ENCODE measurements at places on chromosomes 3 and 15. TPM values are rescaled to one million over a fixed set of nuclear protein-coding genes. Genes with fewer than 3 reads are reported as not detected.

GRCh38 chr3:34969513-34969912, 669.8 kb upstream of the ARPP21 start:
- DNase-seq: no peak

DNA sequence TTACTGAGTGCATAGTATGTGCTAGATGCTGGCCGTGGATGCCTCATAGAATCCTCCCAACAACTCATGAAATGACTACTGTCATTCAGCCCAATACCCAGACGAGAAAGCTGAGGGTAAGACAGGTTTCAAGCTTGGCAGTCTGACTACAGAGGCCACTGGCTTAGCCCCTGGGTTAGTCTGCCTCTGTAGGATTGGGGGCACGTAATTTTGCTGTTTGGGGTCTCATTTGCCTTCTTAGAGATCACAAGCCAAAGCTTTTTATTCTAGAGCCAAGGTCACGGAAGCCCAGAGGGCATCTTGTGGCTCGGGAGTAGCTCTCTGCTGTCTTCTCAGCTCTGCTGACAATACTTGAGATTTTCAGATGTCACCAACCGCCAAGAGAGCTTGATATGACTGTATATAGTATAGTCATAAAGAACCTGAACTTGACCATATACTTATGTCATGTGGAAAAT, 1.0 kb upstream of the CCR5 start:
- DNase-seq: no peak

VEPH1 gene
- 8.6 TPM for total RNA-seq

RTP3 gene
- total RNA-seq: not detected

DNA sequence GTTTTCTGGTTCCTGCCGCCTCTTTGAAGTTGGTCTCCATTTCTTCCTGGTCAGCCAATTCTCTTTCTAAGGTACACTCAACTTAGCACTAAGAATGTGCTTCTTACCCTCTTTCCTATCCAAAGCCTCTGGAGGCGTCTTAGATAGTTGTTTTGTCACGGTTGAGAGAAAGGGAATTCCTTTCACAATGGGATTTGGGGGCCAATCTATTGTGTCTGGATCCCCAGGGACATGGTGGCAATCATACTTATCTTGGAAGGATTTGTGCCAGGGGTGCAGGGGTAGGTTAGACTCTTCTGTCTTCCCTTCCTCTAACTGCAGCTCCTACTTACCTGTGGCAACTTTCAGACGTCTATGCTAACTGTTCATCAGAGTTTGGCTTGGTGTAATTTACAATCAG, 287.1 kb downstream of the SOX2 start:
- DNase-seq: no peak

DNA sequence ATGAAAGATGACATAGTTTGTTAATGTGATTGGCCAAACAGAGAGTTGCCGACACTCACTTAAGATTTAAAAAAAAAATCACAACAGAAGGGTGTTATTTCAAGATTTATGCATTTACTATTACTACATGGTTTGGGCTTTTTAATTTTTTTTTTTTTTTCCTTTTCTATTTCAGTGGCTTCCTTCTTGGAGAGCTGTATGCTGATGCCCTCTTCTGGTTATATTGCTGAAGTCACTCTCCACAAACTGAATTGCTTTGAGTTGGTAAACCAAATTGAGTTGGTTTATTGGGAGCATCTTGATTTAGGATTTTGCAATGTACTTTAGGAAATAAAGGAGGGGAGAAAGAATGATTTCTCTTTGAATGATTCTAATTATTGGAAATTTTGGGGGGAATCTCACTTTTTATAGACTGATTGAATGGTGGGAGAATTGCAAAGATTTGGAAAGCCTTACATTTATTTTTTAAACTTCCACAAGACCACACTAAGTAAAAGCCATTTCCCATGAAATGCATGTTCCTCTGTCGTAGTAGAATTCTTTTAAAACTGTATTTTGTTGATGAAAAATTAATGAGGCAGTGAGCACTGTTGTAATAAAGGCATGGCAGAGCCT, 186.6 kb upstream of the FEZF2 start:
- DNase-seq: no peak

TNFSF10 gene
- 48.1 TPM for total RNA-seq

DNA sequence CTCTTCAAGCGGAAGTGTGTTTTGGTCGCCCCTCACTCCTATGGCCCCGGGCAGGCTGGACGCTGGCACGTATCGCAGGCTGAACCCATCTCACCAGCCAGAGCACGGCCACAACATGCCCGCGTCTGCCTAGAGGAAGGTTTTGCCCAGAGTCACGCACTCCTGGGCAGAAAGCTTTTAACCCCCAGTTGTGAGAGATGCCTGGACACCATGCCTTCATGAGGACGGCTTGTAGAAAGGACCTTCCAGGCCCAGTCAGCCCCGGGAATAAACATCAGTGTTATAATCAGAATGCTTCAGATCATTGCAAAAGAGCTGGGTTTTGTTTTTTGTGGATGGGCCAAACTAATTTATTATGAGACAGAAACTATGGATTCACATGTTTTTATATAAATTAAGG, 16.5 kb downstream of the CYFIP1 start:
- no peak for DNase-seq

GPR87 gene
- 5.5 TPM for total RNA-seq

- no peak for DNase-seq
Observed at GRCh38 chr3:188106887-188107830, 46.8 kb upstream of the LPP start.

DNA sequence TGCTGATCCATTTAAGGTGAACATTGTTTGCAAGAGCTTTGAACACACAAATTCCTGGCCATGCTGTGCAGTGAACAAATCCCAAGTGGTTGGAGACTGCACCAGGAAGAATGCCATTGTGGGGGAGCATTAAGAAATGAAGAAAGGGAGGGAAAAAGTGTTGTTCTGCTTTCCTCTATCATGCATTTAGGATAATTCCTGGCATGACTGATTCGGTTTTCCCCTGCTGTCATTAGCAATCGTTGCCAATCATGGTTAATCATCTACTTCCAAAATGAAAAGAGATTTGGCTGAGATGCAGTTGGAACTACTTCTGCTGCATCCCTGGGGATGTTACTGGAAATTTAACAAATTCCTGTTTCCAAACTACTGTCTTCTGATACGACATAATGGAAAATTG, 73.7 kb upstream of the ZPLD1 start:
- no peak for DNase-seq

DNA sequence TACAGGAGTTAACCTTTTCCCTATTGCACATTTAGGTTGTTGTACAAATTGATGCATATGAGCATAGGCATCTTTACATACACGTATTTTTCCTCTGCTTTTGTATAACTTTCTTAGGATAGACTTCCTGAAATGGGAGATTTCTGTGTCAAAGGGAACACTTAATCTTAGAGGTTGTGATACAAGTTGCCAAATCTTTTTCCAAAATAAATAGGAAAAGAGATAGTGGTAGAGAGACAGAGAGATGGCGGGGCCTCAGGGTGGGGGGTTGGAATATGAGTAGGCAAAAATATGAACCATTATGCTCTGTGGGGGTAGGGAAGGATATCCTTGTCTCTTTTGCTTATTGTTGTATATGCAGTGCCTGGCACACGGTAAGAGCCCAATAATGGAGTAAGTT, 70.7 kb upstream of the UBE2E1 start:
- no peak for DNase-seq

DNA sequence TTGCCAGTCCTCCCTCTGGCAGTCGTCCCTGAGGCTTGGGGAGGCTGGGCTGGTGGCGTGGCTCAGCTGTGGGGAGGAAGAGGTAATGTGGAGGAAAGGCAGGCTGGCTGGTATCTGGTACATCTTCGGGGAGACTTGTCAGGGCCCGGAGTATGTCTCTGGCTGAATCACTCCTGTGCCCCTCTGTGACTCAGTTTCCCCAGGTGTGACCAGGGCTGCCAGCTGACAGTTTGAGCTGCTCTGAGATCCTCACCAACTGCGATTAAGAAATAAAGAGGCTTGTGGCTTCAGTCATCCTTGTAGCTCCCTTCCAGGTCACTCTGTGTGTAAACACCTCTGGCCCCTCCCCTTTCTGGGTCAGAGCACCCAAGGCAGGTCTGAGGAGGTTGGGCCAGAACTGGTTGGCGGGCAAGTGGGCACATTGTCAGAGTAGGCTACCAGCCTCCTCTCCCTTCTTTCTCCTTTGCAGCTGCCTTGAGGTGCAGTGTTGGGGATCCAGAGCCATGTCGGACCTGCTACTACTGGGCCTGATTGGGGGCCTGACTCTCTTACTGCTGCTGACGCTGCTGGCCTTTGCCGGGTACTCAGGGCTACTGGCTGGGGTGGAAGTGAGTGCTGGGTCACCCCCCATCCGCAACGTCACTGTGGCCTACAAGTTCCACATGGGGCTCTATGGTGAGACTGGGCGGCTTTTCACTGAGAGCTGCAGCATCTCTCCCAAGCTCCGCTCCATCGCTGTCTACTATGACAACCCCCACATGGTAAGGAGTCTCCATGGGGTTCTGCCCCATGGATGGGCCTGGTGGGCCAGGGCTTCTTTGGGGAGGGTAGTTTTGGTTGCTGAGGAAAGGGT, 3.0 kb downstream of the TEX264 start:
- DNase-seq: no peak

NR1I2 gene
- total RNA-seq: 1.4 TPM

- DNase-seq: no peak
Observed at GRCh38 chr3:169699536-169700050, 36.1 kb upstream of the MECOM start.

GRCh38 chr3:188941103-188941502, 230.7 kb upstream of the TPRG1 start:
- DNase-seq: no peak

GABRB3 gene
- total RNA-seq: 25.7 TPM

DNA sequence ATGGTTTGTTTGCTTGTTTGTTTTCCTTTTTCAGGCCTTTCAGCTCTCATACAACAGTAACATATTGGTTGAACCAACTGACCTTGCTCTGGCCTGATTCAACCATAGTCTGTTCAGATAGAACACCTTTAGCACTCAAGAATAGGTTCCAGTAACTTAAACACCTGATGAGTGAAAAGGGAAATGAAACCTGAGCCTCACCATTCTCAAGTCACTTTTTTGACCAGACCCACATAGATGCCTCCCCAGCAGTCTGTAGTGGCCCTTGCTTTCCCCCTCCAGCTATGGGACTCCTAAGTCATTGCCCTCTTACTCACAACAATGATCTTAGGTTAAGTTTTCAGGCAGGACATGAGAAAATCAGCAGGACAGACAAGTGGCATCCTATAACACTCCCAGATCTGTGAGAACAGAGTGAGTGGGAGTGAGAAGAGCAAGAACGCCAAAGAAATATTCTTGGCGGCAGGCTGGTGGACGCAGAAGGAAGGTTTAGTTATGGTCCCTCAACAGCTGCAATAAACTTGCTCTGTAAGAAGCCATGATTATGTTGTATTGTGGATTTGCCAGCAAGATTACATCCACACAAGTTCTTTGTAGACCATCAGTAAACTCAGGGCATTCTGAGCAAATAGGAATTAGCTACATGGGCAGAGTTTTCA, 367.5 kb downstream of the MECOM start:
- no peak for DNase-seq

ACAN gene
- total RNA-seq: 0.05 TPM

DNA sequence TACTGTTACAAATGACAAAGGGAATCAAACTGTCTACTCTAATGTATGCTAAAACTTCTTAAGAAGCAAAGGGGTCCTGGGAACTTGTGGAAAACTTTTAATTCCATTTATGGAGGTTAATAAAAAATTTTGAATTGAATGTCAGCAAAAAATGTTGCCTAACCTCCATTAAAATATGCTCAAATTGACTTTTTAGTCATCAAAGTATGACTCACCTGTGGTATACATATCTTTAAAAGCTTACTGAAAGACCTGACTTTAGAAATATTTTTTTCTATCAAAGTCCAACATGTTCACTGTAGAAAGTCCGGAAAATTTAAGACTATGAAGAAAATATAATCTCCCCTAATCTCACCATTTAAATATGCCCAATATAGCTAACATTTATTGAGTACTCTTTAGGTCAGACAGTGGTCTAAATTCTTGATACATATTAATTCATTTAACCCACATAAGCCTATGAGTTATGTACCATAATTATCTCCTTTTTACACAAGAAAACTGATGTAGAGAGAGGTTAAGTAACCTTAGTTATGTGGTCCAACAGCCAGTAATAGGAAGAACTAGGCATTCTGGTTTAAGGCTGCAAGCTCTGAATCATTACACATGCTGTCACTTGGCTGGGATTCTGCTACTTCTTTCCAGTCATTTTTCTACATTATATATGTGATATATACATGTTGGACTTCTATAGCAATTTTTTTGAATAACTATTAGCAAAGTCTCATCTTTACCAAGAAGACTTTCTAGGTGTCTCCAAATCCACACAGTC, 83.6 kb downstream of the PDZRN3 start:
- DNase-seq: no peak

- DNase-seq: no peak
Observed at GRCh38 chr3:143433787-143434378, 314.3 kb downstream of the CHST2 start.

DNA sequence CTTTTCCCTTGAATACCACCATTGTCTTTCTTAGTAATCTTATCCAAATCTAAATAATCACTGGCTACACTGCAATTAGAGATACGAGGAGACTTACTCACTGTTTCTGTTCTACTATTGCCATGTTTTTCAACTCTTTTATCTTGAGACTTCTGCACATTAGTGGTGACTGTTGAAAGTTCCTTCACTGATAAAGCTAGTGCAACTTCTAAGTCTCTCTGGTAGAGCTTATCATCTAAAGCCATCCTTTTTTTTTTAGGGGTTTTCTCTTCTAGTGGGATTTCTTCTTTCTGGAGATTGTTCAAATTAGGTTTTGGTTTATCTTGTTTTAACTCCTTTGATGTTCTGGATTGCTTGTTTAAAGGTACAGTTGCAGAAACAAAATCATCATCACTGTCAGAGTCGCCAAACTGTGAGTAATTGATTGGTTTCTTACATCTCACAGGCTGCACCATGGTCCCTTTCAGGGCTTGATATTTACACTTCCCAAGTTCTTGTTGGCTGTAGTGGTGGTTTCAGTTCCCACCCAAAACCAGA, 37.7 kb downstream of the NCK1 start:
- no peak for DNase-seq

CLDN16 gene
- total RNA-seq: 0.10 TPM

GRCh38 chr3:43523454-43524053, 98.3 kb downstream of the ANO10 start:
- no peak for DNase-seq

DNA sequence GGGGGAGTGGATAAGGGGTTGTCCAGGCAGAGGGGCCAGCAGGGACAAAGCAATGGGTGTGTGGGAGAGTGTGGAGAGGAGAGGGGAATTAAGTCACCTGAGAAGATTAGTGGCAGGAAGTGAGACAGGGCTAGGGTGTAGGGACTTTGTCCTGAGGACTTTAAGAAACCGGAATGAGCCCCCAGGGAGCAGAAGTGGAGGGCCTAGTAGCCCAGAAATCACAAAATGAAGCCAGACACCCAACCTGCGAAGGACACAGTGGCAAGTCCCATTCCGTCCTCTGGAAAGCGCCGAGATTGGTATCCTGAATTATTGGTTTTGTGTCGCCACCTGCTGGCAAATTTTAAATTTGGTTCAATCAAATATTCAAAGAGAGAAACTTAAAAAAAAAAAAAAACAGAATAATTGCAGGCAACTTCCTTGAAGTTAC, 78.0 kb upstream of the SLC25A36 start:
- DNase-seq: no peak

GRCh38 chr3:13019243-13020095, 53.8 kb downstream of the IQSEC1 start:
- DNase-seq: no peak

Measured in type B pancreatic cell (in vitro differentiated cells).